ENCODE measurements at places on chromosomes 12 and 14.
A peak's percentile ranks its signal among the peaks of the same experiment; 100 is the strongest.

DNA sequence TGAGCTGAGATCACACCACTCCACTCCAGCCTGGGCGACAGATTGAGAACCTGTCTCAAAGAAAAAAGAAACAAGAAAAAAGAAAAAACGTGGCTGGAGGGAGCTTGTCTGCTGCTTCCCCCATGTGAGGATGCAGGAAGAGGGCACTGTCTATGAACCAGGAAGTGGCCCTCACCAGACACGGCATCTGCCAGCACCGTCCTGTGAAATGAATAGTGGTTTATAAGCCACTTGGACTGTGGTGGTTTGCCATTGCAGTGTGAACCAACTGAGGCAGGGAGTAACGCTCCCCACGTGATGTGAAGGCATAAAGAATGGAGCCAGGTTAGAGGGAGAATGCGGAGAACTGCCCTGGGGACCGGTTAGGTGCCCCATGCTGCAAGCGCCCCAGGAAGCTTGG lies 4.5 kb upstream of the BRF1 start:
- no peak for DNase-seq

DNA sequence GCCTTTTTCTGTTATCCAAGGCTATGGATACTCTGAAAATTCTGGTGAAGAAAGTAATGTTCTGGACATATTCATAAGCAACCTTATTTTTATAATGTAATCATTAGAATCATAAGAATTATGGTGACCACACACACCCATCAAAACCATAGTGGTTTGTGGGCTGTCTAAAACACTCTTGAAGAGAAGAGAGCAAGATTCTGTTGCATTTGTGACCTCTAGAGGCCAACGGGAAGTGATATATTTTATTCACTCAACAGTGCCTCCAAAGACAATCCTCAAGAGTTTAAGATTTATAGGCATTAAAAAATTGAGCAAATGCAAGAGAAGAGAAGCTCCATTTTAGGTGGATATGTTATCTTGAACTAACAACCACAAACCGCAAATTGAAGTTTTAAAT lies 68.5 kb upstream of the LGR5 start:
- peak; percentile 86 for DNase-seq

GRCh38 chr12:108815875-108816594 lies 41.3 kb downstream of the SSH1 start:
- no peak for DNase-seq

- DNase-seq: no peak
These were observed 74.8 kb downstream of the MIPOL1 start for GRCh38 chr14:37272569-37272968.

DNA sequence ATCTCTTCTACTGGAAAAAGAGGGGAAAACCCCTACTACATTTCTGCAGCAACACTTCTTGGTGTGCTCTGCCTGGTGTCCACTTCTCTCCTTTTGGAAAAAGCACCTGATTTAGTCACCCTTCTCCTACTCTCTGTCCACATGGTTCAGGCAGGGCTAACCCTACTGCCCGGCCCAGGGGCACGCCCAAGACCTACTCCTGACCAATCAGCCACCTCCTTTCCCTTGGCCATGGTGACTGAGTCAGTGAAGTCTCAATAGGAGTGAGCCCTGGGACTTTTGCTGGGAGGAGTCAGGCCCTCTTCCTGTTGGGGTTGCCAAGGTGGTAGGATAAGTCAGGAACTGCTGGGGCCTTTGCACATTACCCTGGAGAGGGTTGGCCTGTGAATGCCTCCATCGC lies 52.5 kb upstream of the MYL2 start:
- no peak for DNase-seq

GRCh38 chr12:65896743-65897142 lies 72.5 kb downstream of the HMGA2 start:
- DNase-seq: no peak

- DNase-seq: no peak
These were observed 111.5 kb upstream of the WSCD2 start for GRCh38 chr12:108017472-108018057.

Data from OCI-M1 (cell line).